ENCODE measurements at places on chromosomes 11 and 22. TPM values are rescaled to one million over a fixed set of nuclear protein-coding genes. Genes with fewer than 3 reads are reported as not detected.

DNA sequence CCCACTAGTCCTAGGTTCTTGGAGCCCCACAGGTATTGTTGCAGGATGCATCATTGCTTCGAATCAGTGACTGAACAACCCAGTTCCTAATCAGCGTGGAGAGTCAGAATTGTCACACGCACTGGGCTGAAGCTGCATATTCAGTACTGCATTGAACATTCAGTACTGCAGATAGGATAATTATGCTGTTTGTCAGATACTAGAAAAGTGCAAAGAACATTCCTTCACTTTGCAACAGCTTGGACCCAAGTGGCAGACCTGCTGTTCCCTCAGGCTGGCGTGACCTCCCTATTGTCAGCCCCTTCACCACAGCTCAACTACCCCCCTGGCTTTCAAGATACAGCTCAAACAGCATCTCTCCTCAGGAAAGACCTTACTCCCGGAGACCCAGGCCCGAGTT lies 27.6 kb downstream of the NF2 start:
- DNase-seq = no peak

DNA sequence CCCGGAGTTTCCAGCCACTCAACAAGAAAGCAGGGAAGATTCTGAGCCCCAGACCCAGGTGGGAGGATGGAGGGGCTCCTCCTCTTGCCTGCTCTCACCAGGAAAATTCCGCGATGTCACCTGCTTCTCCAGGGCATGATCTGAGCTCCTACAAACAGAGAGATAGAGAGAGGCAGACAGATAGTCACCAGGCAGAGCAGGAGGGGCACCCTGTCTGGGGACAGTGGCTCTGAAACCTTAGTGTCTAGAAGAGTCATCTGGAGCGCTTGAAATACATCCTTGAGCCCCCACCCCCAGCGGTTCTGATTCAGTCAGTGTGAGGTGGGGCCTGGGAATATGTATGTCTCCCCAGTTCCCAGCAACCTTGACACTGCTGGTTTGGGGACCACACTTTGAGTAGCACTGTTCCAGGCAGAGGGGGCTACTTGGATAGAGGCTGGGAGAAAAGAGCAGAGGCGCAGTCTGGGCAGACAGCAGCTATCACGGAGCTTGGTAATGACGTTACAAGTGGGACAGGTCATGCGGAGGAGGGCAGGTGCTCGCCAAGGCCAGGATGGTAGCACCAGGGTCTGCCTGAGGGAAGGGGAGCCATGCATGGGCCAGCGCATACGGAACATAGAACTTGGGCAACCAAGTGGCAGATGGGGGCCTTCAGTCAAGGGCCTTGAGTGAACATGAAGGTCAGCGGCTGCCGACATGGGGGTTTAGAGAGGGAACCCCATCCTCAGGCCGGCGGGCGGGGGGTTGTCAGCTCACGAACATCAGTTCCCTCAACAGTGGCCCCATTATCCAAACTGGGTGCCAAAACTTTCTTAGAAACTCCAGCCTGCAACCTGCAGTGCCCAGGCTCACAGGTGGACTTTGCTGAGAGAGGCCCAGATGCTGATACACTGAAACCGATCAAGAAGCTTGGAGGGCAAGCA lies 60.9 kb upstream of the MYEOV start:
- no peak for DNase-seq

- no peak for DNase-seq
Measured at GRCh38 chr11:121119440-121119839, 18.4 kb downstream of the TECTA start.

- no peak for DNase-seq
Measured at GRCh38 chr11:92894197-92894596, 75.3 kb upstream of the MTNR1B start.

DNA sequence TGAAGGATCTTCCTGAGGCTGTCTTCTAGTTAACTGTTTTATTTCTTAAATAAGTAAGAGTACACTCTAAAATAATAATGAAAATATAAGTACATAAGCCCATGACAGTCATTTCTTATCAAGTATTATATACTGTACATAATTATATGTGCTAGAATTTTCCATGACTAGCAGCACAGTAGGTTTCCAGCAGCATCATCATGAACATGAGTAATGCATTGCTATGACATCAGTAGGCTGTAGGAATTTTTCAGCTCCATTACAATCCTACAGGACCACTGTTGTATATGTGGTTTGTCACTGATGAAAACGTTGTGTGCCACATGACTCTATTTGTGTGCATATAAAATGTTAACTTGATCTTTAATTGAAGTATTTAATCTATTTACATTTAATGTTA lies 22.0 kb downstream of the ZNF202 start:
- no peak for DNase-seq

GRCh38 chr11:82521427-82521826 lies 212.2 kb downstream of the FAM181B start:
- no peak for DNase-seq

DNA sequence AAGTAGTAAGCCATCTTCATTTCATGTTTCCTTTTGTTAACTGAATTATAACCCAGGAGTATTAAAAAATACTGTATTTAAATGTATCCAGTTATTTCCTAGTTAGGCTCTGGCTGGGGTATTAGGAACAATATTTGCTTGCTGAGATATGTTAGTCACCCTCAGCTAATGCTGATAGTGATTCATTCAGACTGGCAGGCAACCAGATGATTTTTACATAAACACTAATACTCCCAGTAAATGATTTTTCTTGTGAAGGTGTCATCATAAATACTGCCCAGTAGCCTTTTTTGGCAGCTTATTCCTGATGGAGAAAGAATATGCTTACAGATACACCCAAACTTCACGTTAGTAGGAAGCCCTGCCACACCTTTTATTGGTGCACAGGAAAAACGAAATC lies 8.1 kb downstream of the YWHAH start:
- DNase-seq = peak; percentile 63

- DNase-seq = no peak
Measured at GRCh38 chr11:96254854-96255253, 88.1 kb downstream of the MAML2 start.

DNA sequence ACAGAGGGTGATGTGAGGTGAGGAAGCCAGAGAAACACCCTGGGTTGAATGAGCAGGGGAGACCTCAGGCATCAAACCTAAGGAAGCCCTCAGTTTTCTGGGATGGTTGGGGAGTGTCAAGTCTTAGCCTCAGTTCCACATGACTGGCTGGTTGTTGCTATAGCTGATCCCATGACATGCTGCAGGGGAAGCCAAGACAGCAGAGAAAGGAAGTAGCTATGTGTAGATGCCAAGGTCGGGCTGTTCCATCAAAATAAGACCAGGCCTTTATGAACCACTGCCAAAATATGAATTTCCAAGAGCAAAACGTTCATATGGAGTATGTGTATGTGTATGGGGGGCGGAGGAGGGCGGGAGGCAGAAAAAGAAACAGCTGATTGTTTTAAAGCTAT lies 11.6 kb downstream of the CD59 start:
- peak; percentile 90 for DNase-seq

DNA sequence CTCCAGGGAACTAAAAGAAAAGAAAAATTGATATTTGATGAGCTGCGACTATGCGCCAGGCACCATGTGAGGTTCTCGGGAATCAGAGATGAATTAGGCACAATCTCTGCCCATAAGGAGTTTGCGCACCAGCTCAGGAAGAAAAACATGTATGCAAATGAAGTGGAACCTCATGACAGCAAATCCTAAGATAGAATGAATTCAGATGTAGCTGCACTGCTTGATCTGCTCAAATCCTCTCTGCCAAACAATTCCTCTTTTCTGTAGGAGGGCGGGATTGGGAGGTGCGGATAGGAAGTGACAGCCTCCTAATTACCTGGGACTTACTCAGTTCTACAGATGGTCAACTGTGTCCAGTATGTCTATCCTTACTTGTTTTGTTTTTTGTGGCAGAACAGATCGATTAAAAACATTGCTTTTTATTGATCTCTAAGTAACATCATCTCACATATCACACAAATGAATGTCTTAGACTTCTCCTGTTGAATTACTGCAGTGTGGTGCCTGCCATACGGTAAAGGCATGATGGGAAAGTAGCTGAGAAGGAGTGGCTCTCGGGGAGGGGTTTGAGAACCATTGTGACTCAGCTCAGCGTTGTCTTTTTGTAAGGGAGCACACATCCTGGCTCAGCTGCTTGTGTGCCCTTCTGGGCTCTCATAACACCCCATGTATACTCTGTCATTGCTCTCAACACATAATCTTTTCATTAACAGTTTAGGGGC lies 13.9 kb downstream of the CRTAM start:
- DNase-seq = no peak

DNA sequence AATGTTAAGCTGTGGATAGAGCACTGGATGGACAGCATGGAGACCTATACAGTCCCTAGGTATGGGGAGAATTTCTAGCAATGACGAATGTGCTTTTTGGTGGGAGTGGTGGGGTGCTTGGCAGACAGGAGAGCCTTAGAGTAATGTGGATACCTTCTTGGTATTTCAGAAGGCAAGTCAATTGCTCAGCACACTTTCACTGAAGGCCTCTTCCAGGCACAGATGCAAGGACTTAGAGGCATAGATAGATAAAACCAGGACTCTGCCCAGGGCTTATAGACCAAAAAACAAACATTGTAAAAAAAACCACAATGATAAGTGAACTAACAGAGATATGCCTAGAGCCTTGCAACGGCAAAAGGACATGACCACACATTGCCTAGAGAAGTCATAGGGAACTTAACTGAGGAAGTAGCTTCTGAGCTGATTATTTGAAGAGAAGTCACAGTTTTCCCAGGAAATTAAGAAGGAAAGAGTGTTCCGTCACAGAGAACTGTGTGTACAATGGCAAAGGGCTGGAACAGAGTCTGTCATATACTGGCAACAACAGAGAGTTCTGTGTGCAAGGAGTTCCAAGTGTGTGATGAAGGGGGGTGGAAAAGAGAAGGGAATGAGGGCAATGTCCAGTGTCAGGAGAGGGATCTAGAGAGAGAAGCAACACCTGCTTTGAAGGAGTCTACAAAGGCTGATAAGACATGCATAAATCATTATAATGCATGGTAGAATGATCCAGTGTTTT lies 65.9 kb upstream of the PICALM start:
- DNase-seq = no peak

DNA sequence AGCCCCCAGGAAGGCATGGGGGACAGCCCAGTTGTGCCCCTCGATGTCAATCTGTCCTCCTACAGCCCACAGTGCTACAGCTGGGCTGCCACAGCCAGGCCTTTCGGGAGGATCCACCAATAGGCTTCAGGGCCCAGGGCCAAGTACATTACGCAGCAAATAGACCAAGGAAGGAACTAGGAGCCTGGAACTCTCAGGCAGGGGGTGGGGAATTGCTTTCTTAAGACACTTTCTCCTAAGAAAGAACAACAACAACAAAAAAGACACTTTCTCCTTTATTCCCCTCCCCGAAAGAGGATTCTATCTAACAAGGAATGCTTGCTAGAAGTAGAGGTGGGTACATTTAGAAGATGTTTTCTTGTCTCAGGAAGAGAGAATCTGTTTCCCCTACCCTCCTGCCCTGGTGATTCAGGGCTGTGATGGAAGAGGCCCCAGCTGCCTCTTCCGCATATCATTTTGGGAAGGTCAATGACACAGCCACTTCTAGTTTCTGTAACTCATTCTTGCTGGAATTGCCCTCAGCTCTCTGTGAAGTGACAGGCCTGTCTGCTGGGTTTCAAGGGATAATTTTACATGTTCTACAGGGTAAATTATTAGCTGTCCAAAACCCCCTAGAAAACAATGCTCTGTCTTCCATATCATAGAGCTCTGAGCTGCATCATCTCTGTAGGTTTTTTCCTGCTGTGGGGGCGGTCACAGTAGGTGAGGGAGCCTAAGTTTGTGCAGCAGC lies 6.0 kb upstream of the MALAT1 start:
- DNase-seq = no peak

- peak; percentile 97 for DNase-seq
Measured at GRCh38 chr11:29119707-29120618, 896.9 kb downstream of the KCNA4 start.

DNA sequence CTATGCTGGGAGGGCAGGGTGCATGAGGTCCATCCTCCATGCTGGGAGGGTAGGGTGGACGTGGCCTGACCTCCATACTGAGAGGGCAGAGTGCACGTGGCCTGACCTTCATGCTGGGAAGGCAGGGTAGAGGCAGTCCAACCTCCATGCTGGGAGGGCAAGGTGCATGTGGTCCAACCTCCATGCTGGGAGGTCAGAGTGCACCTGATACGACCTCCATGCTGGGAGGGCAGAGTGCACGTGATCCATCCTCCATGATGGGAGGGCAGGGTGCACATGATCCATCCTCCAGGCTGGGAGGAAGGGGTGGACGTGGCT lies 622.2 kb downstream of the BRD1 start:
- no peak for DNase-seq

- DNase-seq = peak; percentile 77
Measured at GRCh38 chr11:96303064-96303463, 39.9 kb downstream of the MAML2 start.

DNA sequence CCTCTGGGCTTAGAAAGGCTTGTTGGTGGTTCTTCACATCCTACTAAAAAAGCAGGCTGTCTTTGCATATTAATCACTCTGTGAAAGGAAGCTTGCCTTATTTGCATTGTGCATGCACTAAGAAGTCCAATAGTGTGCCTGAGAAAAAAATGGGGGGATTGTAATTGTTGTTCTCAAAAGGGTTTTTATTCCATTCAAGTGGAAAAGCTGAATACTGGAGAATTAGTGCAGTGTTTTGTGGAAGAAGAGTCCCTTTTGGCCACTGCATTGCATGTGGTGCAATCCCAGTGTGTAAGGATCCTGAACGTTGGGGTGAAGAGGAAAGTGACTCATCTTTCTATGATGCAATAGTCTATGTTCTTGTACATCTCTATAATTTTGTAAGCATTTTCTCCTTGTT lies 16.5 kb downstream of the NCAM1 start:
- DNase-seq = no peak

- no peak for DNase-seq
Measured at GRCh38 chr22:38843657-38844314, at the start of gene NPTXR. Gene NPTXR, minus strand, starts transcription at chr22:38844028.

DNA sequence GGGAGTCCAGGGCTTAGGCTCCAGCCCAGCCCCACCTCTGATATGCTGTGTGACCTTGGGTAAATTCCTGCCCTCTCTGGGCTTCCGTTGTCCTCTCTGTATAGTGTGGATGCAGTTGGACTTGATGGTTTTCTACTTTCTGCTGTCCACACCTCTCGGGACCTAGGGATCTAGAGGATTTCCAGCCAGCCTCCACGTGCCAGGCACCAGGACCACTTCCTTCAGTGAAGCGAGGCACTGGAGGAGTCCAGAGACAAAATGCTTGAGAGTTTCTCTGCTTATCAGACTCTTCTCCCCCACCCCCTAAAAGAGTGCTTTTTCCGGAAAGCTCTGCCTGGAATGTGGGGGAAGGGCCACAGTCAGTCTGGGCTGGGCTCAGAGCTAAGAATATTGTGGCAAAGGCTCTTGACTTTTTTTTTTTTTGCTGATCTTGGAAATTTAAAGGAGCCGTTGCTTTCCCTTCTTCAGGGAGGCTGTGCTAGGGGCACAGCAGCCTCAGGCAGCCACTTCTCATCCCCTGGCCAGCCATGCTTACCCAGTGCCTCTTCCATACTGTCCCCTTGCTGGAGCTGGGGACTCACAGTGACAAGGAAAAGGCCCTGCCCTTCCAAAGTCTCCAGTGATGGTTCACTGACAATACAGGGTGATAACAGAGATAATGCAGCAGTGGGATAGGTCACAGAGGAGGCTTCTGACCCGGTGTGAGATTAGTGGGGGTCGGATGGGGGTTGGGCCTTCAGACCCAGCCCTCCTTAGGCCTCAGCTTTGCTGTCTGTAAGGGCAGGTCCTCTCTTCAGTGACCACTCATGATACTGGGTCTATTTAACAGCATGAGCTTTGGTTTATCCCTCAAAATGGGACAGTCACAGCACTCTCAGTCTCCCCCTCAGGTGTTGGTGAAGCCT lies 2.9 kb upstream of the SERPINH1 start:
- no peak for DNase-seq

The NXPE4 gene
- not detected for total RNA-seq

The LRRC74B gene
- not detected for total RNA-seq

The CCDC83 gene
- total RNA-seq = not detected

The ROBO4 gene
- total RNA-seq = 220 TPM

The ADAMTS15 gene
- under 0.01 TPM for total RNA-seq

The OR5B21 gene
- not detected for total RNA-seq

The ARHGAP20 gene
- 1.8 TPM for total RNA-seq
